ENCODE measurements at places on chromosomes 3 and 15. TPM values are rescaled to one million over a fixed set of nuclear protein-coding genes. Genes with fewer than 3 reads are reported as not detected.

DNA sequence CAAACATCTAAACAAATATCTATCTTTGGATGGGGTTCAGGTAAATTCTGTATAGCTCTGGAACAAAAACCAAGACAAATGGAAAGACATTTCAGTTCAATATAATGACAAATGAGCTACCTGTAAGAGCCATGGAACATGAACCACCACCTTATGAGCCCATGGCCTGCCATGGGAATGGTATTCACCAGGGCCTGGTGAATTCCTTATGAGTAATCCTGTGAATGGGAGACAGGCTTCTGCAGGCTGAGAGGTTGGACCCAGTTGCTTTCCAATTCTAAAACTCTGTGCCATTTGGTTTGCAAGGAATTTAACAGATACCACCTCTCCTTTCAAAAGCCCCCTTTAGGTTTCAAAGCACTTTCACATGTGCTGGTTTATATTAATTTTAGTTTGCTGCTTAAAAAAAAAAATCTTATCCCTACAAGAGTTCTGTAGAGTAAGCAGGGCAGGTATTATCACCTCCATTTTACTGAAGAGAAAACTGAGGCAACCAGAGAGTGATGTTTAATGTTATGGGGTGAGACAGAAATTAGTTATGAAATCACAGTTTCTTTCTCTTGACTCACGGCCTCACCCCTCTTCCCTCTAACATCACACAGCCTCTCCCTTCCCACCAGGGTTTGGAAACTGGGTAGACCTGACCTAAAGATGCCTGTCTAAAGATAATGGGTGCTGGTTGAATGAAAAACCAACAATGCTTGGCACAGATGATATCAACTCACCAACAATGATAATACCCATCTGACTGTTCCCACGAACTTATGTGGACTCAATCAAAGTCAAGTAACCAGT lies 397.6 kb upstream of the WNT5A start:
- DNase-seq: no peak

DNA sequence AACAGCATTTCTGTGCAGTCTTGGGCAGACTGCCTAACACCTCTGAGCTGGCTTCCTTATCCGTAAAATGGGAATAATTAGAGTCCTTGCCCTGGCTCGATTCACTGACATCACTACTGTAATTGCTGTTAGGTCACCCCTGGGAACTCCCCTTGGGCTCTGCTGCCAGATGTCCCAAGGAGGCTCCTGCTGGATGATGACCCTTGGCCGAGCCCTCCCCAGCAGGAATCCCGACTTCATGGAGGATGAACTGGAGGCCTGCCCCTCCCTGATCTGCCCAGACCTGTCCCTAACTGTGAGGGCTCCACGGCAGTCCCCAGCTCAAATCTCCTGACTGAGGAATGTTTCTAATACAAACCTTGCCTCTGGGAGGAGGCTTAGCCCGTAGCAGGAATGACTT lies 18.0 kb downstream of the ESYT3 start:
- no peak for DNase-seq

DNA sequence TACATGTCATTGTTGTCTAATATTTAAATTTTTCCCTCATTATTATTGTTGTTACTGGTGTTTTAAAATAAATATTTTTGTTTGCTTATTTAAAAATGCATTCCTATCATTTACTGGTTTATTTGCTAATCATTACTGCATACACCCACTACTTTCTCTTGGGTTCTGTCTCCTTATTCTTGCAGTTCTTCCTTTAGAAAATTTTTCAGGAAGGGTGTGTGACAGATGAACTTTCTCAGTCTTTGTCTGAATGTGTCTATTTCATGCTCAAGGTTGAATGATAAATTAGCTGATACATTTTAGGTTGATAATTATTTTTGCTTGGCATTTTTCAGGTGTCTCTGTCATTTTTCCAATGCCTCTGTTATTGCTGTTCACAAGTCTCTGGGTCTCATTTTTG lies 7.4 kb downstream of the AQP9 start:
- DNase-seq: no peak

- no peak for DNase-seq
Observed at GRCh38 chr15:92822216-92823144, 77.6 kb upstream of the CHD2 start.

- DNase-seq: no peak
Observed at GRCh38 chr3:64039981-64040733, 16.9 kb upstream of the PSMD6 start.

GRCh38 chr3:140243575-140243974 lies 308.6 kb downstream of the CLSTN2 start:
- DNase-seq: no peak

DNA sequence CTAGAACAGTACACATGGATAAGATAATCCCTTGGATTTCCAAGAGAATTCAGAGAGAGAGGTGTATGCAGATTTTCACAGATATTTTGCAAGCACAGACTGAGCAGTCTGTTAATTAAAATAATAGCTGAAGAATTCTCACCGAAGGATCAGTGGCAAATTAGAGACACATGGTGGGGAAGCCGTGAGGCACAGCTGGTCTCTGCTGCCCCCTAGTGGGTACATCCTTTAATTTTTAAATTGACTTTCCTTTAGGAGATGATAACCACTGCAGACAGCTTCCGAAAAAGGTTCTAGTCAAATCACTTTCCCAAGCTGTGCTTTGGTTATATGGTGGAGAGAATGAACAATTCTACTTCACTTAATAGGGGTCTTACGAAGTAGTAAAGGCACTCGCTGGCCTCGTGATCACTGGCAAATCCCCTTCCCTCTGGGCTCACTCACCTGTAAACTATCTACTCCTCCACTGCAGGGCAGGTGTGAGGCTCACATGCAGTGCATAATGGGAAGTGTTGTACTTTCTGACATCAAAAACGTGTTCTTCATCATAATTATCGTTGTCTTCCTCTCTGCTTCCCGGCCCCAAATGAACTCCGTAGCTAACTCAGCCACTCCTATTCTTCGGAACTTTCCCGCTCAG lies 19.5 kb downstream of the MESD start:
- peak; percentile 53 for DNase-seq

The MORC1 gene
- not detected for total RNA-seq

The COLQ gene
- 0.99 TPM for total RNA-seq

- no peak for DNase-seq
Observed at GRCh38 chr3:74302969-74303368, 311.5 kb downstream of the CNTN3 start.

GRCh38 chr3:18656410-18656809 lies 231.3 kb upstream of the SATB1 start:
- DNase-seq: no peak

GRCh38 chr3:181326637-181327223 lies 337.2 kb upstream of the DNAJC19 start:
- DNase-seq: no peak

The INSYN1 gene
- 168 TPM for total RNA-seq
